ENCODE measurements at places on chromosomes 1 and 21. TPM values are rescaled to one million over a fixed set of nuclear protein-coding genes. Genes with fewer than 3 reads are reported as not detected.

GRCh38 chr21:25637851-25638659, 1.0 kb upstream of the JAM2 start:
- no peak for DNase-seq

DNA sequence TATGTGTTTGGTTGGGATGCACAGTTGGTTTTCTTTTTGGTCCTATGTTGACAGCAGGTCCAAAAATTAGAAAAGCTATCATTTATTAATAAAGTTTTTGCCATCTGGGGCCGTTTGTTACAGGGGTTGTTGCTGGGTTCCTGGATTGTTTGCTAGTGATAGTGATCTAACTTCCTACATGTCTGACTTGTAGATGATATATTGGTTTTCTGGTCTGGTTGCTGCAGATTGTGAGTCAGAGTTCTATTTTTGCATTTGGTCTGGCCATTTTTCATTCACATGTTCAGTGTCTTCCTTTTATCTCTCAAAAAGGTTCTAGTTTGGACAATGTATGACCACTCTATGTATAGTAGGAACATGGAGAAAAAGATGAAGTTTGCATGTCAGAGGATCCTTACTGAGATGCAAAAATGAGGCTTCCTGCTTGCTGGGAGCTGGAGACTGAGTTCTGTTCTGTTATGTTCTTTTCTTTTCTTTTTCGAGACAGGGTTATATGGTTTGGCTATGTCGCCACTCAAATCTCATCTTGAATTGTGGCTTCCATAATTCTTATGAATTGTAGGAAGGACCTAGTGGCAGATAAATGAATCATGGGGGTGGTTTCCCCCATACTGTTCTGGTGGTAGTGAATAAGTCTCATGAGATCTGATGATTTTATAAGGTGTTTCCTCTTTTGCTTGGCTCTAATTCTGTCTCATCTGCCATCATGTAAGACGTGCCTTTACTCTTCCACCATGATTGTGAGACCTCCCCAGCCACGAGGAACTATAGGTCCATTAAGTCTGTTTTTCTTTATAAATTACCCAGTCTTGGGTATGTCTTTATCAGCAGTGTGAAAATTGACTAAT, 4.2 kb upstream of the NVL start:
- DNase-seq = peak; percentile 63

SYTL1 gene
- 3.5 TPM for total RNA-seq

TAS1R1 gene
- total RNA-seq = not detected

GRCh38 chr1:93304716-93305138, 41.0 kb upstream of the DR1 start:
- DNase-seq = peak; percentile 49

- peak; percentile 59 for DNase-seq
These were observed 256.6 kb downstream of the ST6GALNAC3 start for GRCh38 chr1:76330991-76331603.

- no peak for DNase-seq
These were observed 67.3 kb downstream of the VCAM1 start for GRCh38 chr1:100786870-100787269.

- DNase-seq = no peak
These were observed 41.3 kb upstream of the RAVER2 start for GRCh38 chr1:64703600-64703999.

RAVER2 gene
- total RNA-seq = 18.6 TPM

- DNase-seq = no peak
These were observed 2.5 kb upstream of the TMPRSS2 start for GRCh38 chr21:41510500-41510899.

DNA sequence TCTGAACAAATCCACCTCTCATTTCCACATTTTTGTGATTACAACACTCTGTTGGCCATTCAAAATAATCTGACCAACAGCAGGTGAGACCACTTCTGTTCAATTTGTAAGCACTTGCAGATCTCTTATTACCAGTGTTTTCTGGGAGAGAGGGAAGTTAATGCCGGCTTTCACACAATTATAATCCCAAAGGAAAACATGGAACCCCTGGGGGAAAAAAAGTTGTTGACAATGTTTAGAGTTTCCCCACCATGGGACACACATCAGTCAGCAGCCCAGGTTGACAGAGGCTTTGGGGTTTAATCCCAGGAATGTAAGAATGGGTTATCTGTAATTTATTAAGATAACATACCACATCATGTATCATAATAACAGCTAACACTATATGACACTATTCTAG, 68.4 kb upstream of the TNFSF4 start:
- no peak for DNase-seq

HES5 gene
- total RNA-seq = not detected

All from A172 (cell line).